ENCODE measurements at places on chromosomes 7 and 10.

GRCh38 chr10:124741922-124742412 is 2.2 kb downstream of the FAM53B start:
- no peak for DNase-seq

GRCh38 chr7:91291302-91291701 is 27.1 kb downstream of the FZD1 start:
- DNase-seq: no peak

DNA sequence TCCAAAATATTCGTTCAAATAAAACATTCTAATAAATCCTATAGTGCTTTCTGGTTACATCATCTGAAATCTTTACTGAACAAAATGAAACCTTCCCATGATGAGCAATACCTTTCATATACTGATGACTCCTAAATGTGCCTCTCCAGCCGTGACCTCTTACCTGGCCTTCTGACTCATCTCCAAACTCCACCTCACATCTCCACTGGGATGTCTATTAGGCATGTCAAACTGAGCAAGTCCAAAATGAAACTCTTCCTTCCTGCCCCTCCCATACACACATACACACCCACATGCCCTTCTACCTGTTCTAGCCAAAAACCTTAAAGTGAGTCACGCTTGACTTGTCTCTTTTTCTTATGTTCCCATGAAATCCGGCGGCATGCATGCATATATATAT is 22.9 kb downstream of the GSAP start:
- DNase-seq: no peak

DNA sequence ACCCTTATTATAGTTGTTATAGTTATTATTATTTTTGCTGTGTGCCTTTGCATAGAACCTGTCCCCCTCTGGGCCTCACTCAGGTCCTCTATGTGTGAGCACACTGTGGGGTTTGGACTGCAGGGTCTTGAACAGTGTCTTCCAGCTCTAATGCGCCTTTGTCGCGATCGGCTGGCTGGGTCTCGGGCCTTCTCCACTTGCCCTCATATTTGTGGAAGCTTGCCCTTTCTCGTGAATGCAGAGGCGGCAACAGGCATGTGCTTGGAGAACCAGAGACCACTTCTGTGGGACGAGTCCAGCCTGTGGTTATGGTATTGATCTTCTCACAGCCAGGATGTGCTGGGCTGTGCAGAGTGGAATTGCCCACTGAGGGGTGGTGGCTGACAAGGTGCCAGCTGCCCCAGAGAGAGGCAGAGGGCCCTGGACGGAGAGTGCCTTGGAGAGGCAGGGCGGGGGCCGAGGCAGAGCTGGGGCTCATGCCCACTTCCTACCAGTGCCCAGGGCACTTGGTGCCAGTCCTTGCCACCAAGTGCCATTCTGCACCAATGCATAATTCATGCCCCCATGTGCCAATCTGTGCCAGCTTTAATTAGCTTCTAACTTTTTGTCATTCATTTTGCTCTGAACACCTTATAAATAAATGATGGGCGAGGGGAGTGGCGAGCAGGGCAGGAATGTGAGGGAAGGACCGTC is 6.8 kb upstream of the CDH23 start:
- no peak for DNase-seq

- DNase-seq: no peak
These were observed 49.6 kb upstream of the TPK1 start for GRCh38 chr7:144885478-144885877.

DNA sequence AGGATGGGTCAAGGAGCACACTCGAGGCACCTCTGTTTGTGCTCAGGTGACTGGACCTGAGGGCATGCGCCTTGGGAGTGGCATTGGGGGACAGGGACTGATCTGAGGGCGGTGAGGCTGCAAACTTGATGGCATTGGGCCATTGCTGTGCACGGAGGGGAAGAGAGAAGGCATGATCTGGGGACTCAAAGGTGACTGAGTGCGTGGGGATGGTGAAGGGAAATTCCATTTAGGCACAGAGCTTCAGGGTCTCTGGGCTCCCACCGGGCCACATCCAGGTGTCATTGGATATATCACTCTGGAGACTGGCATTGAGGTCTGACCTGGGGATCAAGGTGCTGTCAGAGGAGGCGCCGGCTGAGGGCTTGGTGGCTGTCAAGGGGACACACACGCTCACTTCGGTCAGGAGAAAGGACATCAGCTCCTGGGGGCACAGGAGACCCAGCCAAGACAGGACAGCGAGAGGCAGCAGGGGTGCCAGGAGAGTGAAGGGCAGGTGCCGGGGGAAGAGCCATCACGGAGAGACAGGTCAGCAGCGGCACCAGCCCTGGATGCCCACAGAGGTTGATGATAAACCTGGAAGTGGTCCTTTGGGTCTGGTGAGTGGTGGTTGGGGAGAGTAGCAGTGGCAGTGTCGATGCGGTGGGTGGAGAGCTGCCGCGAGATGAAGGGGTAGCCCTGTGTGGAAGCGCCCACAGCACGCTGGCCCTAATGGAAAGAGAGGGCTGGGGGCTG is 5.5 kb downstream of the ADCK2 start:
- no peak for DNase-seq

DNA sequence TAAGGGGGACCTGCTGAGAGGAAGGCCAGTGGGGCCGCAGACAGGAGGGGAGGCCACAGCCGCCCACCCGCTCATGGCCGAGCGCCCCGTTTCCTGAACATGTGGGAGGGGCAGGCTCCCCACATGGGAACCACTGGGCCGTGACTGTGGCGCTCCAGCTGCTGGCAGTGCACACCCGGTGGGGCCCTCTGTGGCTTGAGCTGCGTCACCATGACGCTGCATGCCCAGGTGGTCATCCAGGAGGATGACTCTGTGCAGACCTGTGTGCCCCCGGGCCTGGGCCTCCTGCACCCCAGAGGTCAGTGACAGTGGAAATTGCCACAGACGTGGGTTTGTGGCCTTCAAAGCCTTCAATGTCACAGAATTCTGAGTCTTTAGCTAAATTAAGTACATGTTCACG is 85.1 kb downstream of the MGMT start:
- DNase-seq: no peak

- DNase-seq: no peak
These were observed 176.4 kb upstream of the PTER start for GRCh38 chr10:16260388-16260787.

- DNase-seq: no peak
These were observed 156.3 kb downstream of the PHF14 start for GRCh38 chr7:11130012-11130411.

DNA sequence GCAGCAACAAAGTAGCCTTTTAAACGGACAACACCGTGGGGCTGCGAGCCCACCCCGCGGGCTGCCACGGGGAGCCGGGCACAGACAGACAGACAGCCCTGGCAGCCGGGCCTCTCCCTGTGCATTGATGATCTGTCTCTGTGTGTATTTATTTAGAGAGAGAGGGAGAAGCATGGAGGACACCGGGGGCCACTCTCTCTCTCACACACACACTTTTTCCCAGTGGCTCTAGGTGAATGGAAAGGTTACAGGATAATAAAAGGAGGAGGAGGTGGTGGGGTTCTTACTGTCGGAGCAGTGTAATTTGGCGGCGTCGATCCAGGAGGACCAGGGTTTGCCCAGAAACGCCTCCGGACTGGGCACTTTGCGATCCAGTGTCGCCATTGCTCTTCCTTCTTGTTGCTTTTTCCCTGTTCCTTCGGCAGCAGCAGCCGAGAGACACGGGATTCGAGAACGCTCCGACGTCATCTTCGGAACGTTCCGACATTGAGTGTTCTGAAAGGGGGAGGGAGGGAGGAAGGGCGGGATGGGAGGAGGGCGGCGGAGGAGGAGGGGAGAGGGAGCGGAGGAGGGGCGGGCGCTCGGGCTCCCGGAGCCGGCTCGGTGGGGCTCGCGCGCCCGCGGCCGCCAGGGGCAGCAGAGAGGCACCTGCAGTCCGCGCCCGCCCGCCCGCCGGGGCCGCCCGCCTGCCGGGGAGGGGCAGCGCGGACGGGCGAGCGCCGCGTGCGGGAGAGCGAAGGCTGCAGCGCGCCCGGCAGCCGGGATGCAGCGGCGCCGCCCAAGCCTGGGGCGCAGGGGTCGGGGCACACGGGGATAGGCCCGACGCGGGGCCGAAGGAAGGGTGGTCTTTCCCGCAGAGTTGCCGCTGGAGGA is at the start of gene ATXN7L1:
Gene ATXN7L1 (minus strand): TSS at position 509 of the 873 bp plus-strand sequence. CDS start 41 bp downstream, at position 468.
- no peak for DNase-seq

DNA sequence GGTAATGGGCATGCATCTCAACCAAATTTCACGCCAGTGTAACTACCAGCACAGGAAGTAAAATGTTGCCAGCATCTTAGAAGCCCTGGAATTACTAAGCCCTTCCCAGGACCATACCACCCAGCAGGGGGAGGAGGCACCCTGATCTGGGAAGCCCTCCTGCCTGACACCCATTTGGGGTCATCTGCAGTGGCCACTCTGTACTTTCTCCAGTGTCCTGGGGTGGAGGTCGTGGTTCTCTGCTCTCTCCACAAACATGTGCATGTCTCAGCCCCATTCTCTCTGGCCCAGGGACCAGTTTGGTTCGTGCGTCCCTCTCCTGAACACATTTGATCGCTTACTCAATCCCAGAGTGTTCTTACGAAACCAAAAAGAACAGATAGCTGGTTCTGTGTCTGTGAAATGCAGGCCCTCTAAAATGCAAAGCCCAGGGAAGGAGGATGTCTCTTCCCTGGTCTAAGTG is 9.4 kb upstream of the LRRC27 start:
- DNase-seq: no peak

DNA sequence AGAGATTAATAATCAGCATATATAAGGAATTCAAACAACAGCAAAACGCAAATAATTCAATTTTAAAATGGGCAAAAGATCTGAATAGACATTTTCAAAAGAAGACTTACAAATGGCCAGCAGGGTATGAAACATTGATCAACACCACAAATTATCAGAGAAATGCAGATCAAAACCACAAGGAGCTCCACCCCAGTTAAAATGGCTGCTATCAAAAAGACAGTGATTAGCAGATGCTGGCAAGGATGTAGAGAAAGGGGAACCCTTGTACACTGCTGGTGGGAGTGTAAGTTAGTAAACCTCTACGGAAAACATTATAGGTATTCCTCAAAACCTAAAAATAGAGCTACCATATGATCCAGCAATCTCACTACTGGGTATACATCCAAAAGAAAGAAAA is 128.0 kb upstream of the CACUL1 start:
- DNase-seq: no peak

GRCh38 chr7:64946772-64947171 is 43.7 kb downstream of the ZNF273 start:
- no peak for DNase-seq

GRCh38 chr7:112290065-112290464 is 83.6 kb downstream of the ZNF277 start:
- DNase-seq: no peak

DNA sequence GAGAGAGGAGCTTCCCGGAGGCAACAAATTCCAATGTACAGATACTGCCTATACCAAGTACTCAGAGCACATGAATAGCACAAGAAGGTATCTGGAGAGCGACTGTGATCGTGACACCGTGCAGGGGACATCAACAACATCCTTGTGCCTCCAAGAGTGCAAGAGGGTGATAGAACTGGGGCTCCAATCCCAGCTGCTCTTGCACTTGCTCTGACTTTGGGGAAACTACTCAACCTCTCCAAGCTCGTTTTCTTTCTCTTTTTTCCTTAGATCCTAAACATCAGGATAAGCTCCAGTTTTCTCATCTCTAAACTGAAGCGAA is 12.1 kb downstream of the RFC2 start:
- no peak for DNase-seq

DNA sequence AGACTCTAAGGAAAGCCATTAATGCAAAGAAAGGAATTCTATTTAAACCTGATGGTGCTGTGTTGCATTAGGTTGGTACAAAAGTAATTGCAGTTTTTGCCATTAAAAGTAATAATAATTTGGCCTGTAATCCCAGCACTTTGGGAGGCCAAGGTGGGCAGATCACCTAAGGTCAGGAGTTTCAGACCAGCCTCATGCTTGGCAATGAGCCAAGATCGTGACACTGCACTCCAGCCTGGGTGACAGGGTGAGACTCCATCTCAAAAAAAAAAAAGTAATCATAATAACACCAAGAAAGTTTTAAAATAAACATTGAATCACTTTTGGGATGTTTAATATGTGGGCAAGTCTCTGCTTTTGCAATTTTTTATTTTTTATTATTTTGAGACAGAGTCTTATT is 107.3 kb upstream of the FRMD4A start:
- DNase-seq: no peak

GRCh38 chr10:62130948-62131347 is 137.7 kb downstream of the RTKN2 start:
- DNase-seq: no peak

- DNase-seq: no peak
These were observed 7.6 kb downstream of the SEMA4G start for GRCh38 chr10:100976906-100977305.

DNA sequence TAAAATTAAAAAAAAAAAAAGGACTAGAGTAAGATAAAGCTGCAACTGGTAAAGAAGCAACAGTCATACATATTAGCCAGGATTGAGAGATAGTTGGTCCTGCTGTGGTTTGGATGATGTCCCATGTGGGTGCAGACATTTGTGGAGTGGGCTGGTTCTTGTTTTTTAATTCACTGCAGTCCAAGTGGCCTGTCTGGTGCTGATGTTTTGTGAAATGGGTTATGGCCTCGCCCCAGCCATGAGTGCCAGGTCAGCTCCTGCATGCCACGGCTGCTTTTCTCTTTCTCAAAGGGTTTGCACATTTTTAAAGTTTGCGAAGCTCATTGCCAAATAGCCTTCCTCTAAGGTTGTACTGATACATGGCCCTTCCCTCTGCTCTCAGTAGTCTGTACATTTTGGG is 14.1 kb upstream of the BTBD16 start:
- no peak for DNase-seq

GRCh38 chr10:77274046-77274795 is 363.4 kb downstream of the KCNMA1 start:
- no peak for DNase-seq

- no peak for DNase-seq
These were observed 2.6 kb downstream of the MET start for GRCh38 chr7:116674508-116675173.

GRCh38 chr7:90192876-90193750 is 18.4 kb upstream of the STEAP2 start:
- DNase-seq: no peak

GRCh38 chr10:21260066-21260465 is 265.4 kb downstream of the SKIDA1 start:
- DNase-seq: no peak

DNA sequence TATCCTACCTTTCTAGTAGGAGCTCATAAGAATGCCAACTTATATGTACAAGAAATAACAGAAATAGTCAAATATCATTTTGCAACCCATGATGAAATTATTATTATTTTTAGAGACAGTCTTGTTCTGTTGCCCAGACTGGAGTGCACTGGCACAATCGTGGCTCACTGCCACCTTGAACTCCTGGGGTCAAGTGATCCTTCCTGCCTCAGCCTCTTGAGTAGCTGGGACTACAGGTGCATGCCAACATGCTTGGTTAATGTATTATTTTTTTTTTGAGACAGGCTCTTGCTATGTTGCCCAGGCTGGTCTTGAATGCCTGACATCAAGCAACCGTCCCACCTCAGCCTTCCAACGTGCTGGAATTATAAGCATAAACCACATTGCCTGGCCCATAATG is 44.8 kb downstream of the TNPO3 start:
- no peak for DNase-seq
